Uterine smooth muscle cell (primary cell): ENCODE measurements at places on chromosomes 2 and 18. TPM values are rescaled to one million over a fixed set of nuclear protein-coding genes. Genes with fewer than 3 reads are reported as not detected.

The KHK gene
- 1.2 and 3.1 TPM in 2 replicates for total RNA-seq

The PAIP2B gene
- total RNA-seq, result 1.1 and 1.6 TPM in 2 replicates

The CCDC195 gene
- not detected in 2 replicates for total RNA-seq

The SLC5A7 gene
- total RNA-seq, result not detected in 2 replicates

The IL36B gene
- not detected in 2 replicates for total RNA-seq

The SOWAHC gene
- total RNA-seq, result 16.3 and 17.2 TPM in 2 replicates

The VIL1 gene
- 0.12 TPM in 1 of 2 replicates, not detected in the other for total RNA-seq

The ACADL gene
- 0.11 and 0.50 TPM in 2 replicates for total RNA-seq
